Activated CD4-positive, alpha-beta T cell treated with anti-CD3 and anti-CD28 coated beads, Interleukin-2, amount 10 ng/mL, durations not matched to agents 24 days and 14 days (primary cell): ENCODE measurements at places on chromosomes 2 and 18. TPM values are rescaled to one million over a fixed set of nuclear protein-coding genes. Genes with fewer than 3 reads are reported as not detected.

DNA sequence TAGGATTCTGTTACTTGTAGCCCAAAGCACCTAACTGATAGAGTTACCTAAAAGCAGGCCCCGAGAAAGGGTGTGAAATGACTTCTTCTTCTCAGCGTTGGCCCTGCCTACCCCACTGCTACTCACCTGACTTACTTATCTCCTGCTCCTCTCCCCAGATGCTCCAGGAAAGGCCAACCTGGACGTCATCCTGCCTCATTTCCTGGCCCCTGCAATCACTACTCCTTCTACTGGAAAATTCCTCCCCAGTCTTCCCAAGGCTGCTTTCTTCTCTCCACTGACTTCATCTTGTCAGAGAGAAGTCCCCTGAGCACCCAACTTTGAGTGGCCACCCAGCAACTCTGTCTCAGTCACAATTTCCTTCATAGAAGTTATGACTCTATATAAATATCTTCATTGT is 63.4 kb upstream of the KLF7 start:
- DNase-seq, result no peak

DNA sequence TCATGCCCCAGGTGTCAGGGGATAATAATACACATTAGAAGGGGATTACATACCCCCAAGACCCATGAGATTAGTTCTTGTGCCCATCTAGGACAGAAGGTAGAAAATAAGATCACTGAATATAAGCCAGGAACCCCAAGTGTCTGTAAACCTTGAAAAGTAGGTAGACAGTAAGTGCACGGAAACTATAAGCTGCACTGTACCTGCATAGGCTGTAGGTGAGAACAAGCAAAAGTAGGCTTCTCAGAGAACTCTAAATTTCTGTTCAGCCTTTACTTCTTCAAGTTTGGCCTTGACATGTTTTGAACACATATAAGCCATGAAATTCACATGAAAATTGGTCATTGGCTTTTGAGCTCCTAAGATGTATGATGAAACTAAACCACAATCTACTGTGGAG is 113.0 kb upstream of the FSIP2 start:
- DNase-seq, result no peak

Gene CIDEA
- total RNA-seq, result not detected in 2 replicates

Gene CYBRD1
- 4.7 and 5.1 TPM in 2 replicates for total RNA-seq

Gene RASGRP3
- total RNA-seq, result 3.3 and 5.3 TPM in 2 replicates

Gene C1QL2
- not detected in 2 replicates for total RNA-seq

GRCh38 chr2:67792681-67793091 is 270.1 kb downstream of the C1D start:
- peak; percentile 21 for DNase-seq

DNA sequence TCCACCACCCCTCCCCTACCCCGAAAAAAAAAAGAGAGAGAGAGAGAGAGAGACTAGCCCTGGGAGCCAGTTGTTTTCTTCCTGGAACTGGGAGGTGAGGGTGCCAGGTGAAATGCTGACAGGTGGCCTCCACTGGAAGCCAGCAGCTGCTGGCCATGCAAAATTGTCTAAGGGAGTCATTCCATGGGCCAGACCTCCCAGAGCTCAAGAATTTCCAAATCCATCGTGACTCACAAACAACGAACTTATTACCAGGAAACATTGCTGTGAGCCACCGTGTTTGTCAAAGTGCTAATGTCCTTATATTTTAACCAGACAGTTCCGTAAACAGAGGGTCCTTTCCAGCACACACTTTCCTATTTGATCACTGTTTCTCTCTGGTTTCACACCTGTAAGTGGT is 68.5 kb upstream of the PID1 start:
- no peak for DNase-seq

DNA sequence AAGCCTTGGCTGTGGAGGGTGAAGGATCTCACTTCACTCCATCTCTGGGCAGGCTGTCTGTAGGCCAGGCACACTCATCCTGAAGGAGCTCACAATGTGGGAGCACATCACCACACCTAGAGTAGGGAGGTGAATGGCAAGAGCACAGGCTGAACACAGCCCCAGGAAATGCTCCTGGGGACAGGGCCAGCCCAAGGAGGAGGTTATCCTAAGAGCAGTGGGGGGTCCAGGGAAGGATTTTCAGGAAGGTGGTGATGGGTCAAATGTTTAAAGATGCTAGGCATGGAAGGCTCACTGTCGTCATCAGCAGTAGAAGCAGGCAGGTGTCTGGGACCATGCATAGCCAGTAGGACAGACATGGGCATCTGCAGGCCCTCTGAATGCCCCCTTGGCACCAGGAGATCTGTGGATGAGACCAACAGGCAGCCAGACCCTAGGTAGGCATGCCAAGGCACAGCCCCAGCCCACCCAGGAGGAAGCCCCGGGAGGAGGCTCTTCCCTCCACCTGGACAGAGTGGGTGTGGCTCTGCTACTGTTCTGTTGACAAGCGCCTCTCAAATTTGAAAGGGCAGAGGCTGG is 91.7 kb upstream of the RAB6C start:
- no peak for DNase-seq

DNA sequence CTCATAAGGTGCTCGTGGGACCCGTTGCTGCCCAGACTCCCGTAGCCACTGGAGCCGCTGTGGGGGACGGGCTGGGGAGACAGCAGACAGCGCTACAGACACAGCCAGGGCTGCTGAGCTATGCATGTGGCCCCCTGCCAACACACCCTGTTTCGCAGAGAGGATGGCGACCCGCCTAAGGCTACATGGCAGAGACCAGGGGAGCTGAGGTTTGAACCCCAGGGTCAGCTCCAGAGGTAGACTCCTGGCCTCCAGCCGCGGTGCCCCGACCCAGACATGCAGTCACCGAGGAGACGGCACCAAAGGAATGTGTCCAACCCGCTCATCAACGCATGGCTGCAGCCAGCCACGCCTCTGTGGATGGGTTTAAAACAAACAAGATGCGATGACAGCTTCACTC is 21.0 kb upstream of the HES6 start:
- DNase-seq, result no peak

Gene AQP4
- total RNA-seq, result not detected in 2 replicates

Gene LCT
- total RNA-seq, result 0.31 and 0.51 TPM in 2 replicates

DNA sequence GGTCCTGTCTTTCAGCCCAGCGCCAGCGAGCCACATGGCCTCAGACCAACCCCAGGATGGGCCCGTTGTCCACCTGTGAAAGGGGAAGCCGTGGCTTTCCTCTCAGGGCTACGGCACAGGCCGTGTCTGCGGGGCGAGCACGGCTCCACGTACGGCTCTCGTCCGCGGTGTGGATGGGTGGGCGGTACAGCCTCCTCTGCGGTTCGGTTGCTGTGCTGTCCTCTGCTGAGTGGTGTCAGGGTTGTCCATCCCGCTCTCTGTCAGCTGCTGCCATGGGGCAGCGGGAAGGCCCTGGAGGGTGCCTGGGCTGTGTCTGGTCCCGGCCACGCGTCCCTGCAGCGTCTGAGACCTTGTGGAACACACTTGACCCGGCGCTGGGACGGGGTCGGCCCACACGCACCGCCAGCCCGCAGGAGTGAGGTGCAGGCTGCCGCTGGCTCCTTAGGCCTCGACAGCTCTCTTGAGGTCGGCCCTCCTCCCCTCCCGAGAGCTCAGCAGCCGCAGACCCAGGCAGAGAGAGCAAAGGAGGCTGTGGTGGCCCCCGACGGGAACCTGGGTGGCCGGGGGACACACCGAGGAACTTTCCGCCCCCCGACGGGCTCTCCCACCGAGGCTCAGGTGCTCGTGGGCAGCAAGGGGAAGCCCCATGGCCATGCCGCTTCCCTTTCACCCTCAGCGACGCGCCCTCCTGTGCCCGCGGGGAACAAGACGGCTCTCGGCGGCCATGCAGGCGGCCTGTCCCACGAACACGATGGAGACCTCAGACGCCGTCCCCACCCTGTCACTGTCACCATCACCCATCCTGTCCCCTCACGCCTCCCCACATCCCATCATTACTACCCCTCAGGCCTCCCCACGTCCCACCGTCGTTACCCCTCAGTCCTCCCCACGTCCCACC is 128.7 kb downstream of the NFATC1 start:
- peak; percentile 79 for DNase-seq

- peak; percentile 43 for DNase-seq
These were observed 192.3 kb downstream of the RNF144A start for GRCh38 chr2:7109533-7109885.

DNA sequence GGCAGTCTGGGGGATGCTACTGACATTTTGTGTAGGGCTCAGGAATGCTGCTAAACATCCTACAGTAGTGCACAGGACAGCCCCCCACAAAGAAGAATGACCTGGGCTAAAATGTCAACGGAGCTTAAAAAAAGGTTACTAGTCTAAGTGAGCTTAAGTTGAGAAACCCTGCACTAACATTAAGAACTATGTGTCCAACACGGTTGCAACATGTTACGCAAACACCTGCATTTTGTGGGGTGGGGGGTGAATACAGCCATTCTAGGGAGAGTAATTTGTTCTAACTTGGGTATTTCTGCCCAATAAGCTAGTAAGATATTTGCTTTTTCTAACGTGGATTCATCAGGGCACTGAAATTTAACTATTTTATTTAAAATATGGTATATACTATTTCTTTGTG is 57.9 kb downstream of the SLC8A1 start:
- no peak for DNase-seq

DNA sequence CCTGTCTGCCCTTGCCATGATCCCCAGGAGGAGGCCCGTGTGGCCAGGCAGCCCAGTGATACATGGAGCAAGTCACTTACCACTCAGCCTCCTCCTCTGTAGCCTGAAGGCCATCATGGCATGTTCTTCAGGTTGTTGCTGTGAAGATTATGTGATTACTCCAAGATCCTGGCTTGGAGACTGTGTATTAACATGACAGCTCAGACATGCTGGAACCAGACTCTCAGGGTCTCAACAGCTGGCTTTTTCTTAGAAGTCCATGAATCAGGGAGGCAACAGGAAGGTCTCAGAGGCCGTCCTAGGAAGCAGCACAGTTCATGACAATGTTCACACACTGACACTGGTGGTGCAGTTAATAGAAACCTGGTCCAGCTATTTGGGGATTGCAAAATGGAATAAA is 158.6 kb upstream of the TWIST2 start:
- DNase-seq, result peak; percentile 37
